GM13976 (cell line): ENCODE measurements at places on chromosomes 6 and 20.

GRCh38 chr20:53074811-53075314 is 102.7 kb downstream of the TSHZ2 start:
- DNase-seq = no peak

- DNase-seq = no peak
Observed at GRCh38 chr20:62741701-62742491, 33.3 kb downstream of the NTSR1 start.

DNA sequence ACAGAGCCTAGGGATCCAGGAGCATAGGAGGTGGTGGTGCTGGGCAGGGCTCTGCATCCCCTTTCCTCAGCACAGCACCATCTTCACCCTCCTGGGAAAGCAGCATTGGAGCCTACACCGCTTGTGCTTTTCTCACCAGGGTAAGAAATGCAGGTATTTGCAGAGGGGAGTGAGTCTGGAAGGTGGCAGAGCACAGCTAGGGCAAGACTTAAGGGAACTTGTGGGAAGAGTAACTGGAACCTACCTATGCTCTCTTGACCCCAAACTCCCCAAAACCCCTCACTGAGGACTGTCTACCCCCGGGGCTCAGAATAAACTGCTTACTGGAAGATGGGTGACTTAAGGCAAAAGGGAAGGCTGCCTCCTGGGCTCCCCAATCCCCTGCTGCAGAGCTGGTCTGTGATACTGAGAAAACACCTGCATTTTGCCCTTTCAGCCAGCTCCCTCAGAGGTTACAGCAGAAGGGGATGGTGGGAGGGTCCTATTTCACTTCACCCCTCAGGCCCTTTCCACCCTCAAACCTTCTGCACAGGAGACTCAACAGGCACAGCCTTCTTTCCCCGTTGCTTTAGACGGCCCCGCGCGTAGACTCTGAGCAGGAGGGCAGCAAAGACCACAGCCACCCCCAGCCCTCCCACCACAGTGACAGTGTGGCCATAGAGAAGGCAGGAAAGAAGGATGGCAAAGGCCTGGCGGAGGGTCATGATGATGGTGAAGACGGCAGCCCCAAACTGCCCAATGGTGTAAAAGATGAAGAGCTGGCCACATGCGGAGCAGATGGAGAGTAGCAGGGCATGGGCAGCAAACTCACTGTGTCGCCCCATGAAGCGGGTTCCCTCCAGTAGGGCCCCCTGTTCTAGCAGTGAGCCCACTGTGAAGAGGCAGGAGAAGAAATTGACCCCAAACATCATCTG is 2.9 kb downstream of the SLC35B2 start:
- no peak for DNase-seq

DNA sequence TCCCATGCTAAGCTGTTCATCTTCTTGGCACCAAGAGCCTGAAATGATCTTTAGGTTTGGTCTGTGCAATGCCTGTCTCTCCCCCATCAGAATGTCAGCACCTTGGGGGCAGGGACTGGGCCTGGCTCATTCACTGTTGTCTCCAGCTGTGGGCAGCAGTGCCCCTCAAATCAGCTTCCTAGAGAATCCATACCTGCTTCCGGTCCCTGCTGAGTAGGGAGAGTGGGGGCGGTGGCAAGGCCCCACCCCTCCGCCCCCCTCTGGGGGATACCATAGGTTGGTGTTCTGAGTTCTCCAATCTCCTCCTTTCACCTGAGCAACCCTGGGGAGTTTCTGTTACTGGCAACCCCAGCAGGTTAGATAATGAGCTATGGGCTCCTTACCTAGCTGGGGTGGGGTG is 19.2 kb upstream of the SPDEF start:
- DNase-seq = peak; percentile 33

GRCh38 chr6:149840345-149841075 is 23.6 kb downstream of the LRP11 start:
- peak; percentile 69 for DNase-seq

DNA sequence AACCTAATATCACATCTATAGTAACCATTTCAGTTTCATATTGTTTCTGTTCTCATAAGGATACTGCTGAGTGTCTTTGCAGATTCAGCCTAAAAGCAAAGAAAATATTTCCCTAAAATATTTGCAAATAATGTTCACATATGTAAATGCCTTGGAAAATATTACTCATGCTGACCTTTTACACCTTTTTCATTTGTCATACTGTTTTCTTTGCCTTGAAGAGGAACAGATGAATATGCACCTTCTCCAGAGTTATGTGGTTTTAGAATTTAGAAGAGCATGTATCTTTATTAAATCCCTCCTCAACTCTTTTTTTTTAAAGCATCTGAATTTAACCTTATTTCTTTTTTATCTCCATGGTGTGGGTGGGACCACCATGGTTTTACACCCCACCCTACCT is 32.5 kb downstream of the NDUFAF5 start:
- DNase-seq = no peak
